ENCODE measurements at places on chromosomes 5 and 9. TPM values are rescaled to one million over a fixed set of nuclear protein-coding genes. Genes with fewer than 3 reads are reported as not detected.

The PAPPA gene
- 0.72 TPM for total RNA-seq

GRCh38 chr9:124019771-124020519 lies 8.4 kb downstream of the LHX2 start:
- DNase-seq = no peak

- no peak for DNase-seq
These were observed 13.0 kb downstream of the CLPTM1L start for GRCh38 chr5:1331861-1332405.

- DNase-seq = no peak
These were observed 4.7 kb upstream of the RXRA start for GRCh38 chr9:134321531-134321930.

Measured in neural crest cell (in vitro differentiated cells).